ENCODE measurements at places on chromosomes 2 and 18. TPM values are rescaled to one million over a fixed set of nuclear protein-coding genes. Genes with fewer than 3 reads are reported as not detected.

- DNase-seq: no peak
Observed at GRCh38 chr18:11664286-11664685, 24.8 kb upstream of the GNAL start.

GRCh38 chr18:56869189-56869777, 218.1 kb downstream of the WDR7 start:
- no peak for DNase-seq

DNA sequence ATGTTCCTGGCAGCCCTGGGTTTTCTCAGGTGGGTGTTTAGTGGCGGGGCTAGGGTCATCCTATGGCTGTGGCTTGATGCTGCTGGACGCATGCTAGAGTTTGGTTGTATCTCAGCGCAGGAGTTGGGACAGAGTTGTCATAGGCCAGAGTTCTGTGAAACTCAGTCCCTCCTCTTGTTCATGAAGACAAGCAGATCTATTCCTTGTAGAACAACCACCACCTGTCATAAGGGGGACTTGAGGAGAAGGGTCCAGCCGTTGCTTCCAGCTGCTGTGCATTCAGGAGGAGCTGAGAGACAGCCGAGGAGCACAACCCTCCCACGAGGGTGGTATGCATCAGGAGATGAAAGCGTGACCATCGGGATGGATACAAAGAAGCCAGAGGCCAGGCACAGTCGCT, 26.4 kb downstream of the DCDC2C start:
- DNase-seq: no peak

DNA sequence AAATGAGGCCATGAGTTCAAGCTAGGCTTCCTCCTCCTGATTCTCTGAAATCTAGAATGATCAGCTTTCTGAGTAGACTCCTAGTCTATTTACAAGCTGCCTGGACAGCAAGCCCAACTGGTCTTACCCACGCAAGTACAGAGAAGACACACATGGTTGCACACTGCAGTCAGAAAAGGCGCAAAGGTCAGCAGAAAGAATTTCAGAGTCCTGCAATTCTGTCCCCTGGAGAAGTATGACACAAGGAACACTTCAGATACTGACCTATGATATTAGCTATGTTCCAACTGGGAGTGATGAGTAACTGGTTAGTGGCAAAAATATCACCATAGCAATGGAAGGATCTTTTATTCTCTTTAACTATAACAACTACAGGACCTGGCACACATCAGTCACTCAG, 336.1 kb upstream of the PKDCC start:
- DNase-seq: no peak

GRCh38 chr18:27752944-27753343, 424.0 kb downstream of the CDH2 start:
- DNase-seq: no peak

DNA sequence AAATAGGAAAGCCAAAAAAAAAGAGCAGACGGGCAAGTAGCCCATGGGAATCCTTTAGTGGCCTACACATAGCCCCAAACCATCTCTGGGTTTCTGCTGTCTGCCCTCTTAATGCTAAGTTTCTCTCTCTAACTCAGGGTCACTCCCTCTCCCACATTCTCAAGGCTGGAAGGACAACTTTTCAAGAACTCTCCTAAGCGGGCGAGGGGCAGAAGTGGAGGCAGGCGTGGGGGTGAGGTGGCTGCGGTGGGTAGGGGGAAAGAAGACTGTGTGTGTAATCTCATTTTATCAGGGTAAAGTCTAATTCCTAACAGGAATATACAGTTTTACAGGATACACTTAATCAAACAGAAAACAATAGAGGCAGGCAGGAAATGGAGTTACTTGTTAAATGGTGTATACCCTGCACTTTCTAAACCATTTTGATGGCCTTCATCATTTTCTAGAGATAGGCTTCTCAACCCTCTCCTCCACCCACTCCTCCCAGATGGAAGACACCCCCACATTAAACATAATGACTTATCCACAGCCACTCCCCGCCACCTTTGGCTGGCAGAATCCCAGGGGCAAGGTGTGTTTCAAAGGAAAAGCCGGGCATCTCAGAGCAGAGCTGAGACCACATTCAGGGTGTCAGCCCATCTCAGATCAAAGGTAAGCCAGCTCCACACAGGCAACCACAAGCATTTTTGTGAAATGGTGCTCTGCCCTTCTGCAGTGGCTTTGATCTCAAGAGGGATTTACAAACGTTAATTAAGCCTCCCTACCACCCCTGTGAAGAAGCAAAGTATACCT, 6.8 kb downstream of the SMAD7 start:
- no peak for DNase-seq

DNA sequence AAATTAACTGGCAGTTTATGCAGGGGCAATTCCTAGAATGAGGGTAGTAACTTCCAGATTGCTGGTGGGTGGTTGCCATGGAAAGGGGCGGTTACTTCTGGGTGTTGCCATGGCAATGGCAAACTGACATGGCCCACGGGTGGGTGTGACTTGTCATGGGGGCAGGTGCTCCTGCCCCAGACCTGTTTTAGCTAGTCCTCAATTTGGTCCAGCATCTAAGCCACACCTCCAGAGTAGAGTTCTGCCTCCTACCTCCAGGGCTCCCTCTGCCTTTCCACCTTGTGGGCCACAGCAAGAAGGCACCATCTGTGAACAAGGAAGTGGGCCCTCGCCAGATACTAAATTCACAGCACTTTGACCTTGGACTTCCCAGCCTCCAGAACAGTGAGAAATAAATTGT, 148.7 kb downstream of the TFCP2L1 start:
- DNase-seq: no peak

GRCh38 chr2:114265261-114265660, 177.2 kb upstream of the DPP10 start:
- no peak for DNase-seq

DNA sequence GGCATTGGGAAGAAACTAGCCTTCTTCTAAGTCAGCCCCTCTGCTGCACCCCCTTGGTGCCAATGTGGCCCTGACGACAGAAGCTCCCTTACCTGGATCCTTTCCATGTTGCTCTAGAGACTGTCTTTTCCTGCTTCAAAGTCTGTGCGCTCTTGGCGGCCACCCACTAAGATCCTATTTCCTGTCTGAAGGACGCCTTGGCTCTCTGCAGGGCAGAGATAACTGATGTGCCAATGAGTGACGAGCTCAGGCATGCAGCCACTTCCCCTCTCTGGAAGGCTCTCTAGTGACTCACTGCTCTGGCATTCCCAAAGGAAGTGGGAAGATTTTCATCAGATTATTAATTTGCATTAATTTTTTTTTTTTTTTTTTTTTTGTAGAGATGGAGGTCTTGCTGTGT, 273.5 kb downstream of the CDH20 start:
- DNase-seq: peak; percentile 71

DES gene
- 1,584 TPM for total RNA-seq

UGT1A5 gene
- total RNA-seq: not detected

Measured in prostate gland (tissue), 2 donors.